Fibroblast of pulmonary artery (primary cell): ENCODE measurements at places on chromosomes 1 and 21.

DNA sequence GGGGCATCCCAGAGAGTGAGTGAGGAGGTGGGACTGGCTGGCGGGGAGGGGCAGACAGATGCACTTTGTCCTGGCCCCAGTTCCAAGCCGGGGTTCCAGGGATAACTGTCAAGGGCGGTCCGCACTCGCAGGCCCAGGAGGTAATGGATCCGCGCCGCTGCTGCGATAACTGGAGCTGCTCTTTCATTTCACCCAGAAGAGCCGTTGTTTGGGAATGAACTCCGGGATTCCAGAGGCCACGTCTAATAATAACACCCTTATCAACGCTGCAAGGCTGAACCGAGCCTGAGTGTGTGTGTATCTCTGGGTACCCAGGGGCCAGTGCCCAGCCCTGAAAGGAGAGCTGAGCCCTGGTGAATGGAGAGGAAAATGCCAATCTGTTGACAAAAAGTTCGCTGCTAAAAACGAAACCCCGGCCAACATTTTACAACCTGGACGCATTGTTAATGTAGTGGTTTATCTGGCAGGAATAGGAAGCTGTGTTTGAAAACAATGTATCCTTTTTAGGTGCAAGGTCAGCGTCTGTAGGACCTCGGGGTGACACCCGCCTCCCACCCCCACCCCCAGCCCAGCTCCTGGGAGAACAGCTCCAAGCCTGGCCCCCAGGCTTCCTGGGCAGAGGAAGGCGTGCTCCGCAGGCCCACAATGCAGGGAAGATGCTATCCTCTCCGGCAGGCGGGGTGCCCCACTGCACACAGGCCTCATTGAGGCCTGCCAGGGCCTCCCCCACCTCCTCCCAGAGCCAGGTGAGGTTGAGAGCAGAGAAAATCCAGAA is 119.7 kb downstream of the PROX1 start:
- DNase-seq = peak; percentile 26

DNA sequence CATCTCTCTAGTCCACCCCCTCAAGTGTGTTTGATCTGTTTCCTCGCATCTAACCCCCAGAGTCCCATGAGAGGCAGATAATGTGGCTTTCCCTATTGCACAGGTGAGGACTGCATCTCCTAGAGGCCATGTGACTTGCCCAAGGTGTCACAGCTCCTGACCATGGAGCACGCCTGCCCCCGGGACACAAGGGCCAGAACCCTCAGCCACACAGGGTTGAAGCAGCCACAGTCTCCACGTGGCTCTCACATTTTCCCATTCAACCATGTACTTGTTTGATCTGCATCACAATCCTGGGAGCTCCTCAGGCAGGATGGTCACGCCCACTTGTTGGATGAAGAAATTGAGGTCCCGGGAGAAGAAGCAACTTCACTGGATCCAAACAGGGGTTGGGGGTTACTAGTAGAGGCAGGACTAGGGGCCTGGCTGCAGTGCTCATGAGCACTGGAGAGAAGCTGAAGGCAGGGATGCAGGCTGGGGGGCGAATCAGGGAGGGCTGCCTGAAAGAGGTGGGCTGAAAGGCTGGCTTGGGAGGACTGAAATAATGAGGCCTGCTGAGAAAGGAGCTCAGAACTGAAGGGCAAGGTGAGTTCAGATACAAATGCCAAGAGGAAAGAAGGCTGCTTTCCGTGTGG is 207.9 kb downstream of the PTPRU start:
- no peak for DNase-seq

DNA sequence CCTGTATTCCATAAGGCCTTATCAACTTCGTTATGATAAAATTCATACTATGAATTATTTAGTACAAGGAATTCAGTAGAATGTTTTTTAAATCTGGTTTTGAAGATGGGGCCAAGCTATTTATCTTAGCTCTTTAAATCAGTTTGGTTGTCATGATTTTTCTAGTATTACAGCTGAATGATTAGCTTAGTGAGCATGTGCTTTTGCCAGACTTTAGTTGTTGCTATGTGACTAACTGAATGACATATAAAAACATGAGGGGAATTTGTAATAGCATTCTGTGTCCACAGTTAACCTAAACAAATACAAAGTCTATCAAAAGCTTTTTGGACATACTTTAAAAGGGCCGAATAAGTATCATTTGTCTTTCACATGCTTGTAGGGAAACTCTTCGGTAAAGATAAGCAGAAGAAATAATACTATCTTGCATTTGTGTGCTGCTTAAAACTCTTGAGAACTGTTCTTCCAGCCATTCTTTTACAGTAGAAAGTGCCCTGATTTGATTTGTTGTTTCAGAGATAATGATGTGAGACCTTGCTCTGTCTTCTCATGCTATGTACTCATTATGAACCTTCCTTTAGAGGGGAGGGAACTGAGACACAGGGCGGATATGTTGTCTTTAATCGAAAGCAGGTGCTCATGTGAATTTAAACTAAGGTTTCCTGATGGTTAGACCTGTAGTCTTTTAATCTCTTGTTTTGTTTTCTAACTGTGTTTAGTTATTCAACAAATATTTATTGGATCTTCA is 18.8 kb downstream of the NEK7 start:
- DNase-seq = peak; percentile 62

GRCh38 chr1:7127322-7128075 is 342.2 kb downstream of the CAMTA1 start:
- DNase-seq = no peak

- no peak for DNase-seq
Measured at GRCh38 chr1:18479454-18479853, 1.3 kb upstream of the KLHDC7A start.

GRCh38 chr1:204299814-204300365 is 59.8 kb downstream of the PLEKHA6 start:
- DNase-seq = no peak

- no peak for DNase-seq
Measured at GRCh38 chr1:56139836-56140235, 439.5 kb downstream of the PLPP3 start.

DNA sequence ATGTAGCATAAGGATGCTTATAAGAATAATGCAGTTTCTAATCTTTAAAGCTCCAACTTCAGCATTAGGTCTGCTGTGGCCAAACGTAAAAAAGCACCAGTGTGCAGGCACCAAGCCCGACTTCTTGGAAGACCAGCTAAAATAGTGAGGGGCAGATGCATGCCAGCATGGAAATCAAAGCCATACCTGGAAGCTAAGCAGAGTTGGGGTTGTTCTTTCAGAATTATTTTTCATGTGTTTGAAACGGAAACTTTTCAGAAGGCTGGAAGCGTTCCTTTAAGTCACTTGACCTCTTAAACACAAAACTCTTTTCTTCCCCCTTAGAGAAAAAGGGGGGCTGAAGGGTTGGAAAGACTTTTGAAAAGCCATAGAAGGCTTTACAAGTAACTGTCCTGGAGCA is 329.2 kb upstream of the C1orf87 start:
- DNase-seq = no peak

GRCh38 chr1:161207173-161207572 is 5.0 kb downstream of the NDUFS2 start:
- peak; percentile 93 for DNase-seq

GRCh38 chr1:172704001-172704400 is 45.1 kb downstream of the FASLG start:
- DNase-seq = no peak

GRCh38 chr1:223708651-223709268 is 3.6 kb upstream of the CAPN2 start:
- no peak for DNase-seq

GRCh38 chr1:161153176-161153575 is 602 bp upstream of the UFC1 start:
- DNase-seq = no peak

- DNase-seq = no peak
Measured at GRCh38 chr1:41698916-41699860, 214.7 kb upstream of the EDN2 start.

DNA sequence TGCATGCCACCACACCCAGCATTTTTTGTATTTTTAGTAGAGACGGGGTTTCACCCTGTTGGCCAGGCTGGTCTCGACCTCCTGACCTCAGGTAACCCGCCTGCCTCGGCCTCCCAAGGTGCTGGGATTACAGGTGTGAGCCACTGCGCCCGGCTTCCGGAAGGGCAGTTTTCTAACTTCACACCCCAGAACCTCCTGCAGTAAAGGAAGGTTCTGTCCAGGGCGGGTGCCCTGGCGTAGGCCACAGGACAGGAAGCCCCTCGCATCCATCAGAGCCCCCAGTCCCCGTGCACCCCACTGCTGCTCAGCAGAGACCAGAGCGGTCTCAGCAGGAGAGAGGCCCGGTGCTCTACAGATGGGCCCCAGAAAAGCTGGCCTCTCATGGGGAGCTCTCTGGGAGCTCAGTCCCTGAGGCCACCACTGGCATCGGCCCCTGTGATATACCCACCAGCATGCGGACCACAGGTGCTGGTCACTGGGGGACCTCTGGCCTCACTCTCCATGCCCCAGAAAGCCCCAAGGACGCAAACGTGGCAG is 4.1 kb upstream of the DNMT3L start:
- DNase-seq = no peak

GRCh38 chr1:34212673-34213072 is 36.0 kb downstream of the C1orf94 start:
- no peak for DNase-seq

GRCh38 chr1:39076127-39076798 is 50.1 kb downstream of the NDUFS5 start:
- DNase-seq = peak; percentile 83

DNA sequence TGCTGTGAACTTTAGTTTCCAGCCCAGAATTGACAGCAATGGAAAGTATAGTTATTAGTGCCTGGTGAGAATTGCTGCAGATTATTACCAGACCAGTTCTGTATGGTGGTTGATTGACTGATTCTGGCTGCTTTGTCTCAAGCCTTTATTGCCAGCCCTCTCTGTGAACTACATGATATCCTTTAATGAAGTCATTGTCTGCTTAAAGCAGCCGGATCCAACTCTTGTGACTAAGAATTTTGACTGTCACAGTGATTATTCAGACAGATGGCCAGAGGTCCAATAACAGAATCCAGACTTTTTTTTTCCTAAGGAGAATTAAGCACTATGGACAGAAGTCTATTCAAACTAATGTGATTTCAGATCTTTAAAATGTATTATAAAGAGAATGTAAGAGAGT is 1548.6 kb upstream of the B3GALT2 start:
- DNase-seq = no peak
